ENCODE measurements at places on chromosomes 2 and 18.

GRCh38 chr2:168730344-168730743 is 72.1 kb upstream of the NOSTRIN start:
- no peak for DNase-seq

DNA sequence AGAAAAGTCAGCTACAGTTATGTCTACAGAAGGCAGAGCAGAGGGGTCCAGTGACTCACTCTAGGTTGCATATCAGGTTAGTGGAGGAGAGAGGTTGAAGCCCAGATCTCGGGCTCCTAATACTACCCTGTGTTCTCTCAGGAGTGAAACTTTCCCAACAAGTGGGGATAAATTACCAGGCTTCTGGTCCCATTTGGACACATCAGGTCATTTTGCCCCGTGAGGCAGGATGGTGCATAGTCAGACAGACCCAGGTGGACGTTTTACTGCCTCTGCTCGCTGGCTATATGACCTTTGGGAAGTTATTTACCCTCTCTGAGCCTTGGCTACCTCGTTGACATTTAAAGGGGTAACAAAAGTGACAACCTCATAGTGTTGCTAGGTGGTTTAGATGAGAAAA is 128.0 kb upstream of the REV1 start:
- DNase-seq = no peak

DNA sequence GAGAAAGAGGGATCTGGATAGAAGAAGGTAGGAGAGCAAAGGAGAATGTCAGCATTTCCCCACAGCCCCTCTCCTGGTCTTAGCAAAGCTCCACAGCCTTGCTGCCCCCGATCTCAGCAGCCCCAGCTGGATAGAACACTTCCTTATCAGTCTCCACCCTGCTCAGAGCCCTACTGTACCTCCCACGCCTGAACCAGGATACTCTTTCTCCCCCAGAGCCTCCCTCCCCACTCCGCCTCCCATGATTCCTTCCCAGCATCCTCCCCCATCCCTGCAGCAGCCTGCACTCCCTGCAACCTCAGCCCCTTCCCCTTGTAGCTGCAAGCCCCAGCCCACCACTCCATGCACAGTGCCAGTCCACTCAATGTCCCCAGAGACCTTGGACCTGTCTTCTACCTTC is 25.8 kb downstream of the PLB1 start:
- DNase-seq = no peak

- no peak for DNase-seq
Measured at GRCh38 chr2:122028371-122029100, 273.1 kb downstream of the TSN start.

DNA sequence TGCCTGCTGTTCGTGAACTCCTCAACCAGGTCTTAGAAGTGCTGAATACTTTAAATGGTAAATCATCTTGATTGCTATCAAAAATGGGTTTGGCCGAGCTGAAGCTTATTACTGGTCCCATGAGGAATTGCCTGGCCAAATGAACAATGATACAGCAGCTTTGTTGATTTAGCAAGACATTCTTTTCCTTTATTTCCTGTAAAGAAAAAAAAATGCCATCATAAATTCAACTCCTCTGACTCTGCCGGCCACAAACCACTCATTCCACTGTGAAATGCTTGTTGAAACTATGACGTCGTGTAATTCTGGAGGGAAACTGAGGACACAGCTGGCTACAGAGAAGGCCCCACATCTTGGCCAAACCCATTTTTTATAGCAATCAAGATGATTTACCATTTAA is 74.2 kb upstream of the ID2 start:
- DNase-seq = no peak

GRCh38 chr2:25293958-25294562 is 47.7 kb downstream of the DNMT3A start:
- DNase-seq = no peak

GRCh38 chr2:10569460-10569859 is 120.3 kb downstream of the NOL10 start:
- DNase-seq = no peak

- no peak for DNase-seq
Measured at GRCh38 chr18:12253663-12254135, 462 bp upstream of the CIDEA start.

GRCh38 chr18:26436176-26437051 is 111.9 kb downstream of the KCTD1 start:
- DNase-seq = no peak

DNA sequence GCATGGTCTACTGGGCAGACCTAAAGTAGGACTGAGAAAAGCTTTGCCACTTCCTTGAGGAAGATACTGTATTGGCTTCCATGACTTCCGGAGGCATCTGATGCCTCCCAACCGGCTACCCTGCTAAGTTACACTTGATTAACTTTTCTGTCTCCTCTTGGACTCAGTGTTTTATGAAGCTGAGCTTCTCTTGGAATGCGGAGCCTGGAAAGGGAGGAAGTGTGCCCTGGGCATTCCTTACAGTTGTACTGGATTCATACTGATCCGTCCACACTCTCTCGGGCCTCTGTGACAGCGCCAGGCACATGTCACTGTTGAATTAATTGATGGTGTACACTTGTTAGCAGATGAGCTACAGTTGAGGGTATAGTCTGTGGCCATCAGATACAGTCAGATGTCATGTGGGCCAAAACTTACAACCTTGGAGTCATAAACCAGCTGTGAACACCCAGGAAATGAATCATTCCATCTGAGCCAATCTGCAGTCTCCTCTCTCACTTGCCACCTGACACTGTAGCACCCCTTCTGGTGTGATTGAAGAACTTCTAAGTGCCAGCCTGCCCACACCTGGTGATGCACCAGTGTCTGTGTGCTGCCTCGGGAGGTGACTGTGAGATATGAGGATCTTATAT is 122.5 kb downstream of the FHOD3 start:
- DNase-seq = no peak

- DNase-seq = no peak
Measured at GRCh38 chr18:40925071-40925541, 1029.9 kb upstream of the PIK3C3 start.

- DNase-seq = no peak
Measured at GRCh38 chr2:61357681-61358080, 113.2 kb downstream of the USP34 start.

DNA sequence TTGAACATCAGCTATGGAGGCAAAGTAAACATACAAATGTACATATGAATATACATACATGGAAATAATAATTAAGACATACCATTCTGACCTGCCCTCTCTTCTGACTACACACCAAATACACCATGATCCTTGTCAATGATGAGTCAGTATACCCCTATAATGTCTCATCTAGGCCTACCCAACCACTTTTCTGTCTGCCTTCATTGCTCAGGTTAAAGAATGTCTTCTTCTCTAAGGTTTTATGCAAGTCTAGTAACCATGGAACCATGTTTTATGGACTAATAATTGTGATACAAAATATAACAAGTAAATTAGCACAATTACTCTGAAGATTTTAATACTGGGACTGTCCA is 128.7 kb downstream of the NCKAP5 start:
- no peak for DNase-seq

DNA sequence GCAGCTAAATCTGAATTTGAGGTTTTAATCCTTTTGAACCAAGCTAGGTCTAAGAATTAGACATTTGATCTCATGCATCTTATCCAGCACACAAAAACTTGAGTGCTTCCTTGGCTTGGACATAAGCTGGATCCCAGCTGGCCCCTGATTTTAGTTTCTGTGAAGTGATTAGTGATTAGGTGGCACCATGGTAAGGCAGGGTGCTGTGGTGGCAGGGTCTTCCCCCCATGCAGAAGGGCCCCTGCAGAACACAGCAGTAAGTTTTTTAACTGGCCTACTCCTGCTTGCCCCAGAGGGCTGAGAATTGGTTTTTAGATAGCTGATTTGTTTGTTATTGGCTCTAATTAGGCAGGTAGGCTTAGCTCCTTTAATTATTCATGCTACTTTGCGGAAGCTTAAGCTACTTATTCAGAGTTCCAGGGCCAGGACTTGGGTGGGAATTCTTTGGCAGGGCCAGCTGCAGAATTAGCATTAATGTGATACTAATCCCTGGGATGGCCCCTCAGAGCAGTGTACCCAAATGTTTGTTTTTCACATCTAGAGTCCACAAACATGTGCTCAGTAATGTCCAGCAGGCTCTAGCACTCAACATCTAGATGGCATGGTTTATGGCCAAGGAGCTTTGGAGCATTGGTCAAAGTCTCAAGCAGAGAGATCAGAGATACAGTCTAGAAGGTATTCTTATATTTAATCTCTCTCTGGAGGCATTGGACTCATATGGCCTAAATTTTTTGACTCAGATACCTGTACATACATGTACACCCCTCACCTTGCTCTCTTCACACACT is 99.6 kb downstream of the FMNL2 start:
- no peak for DNase-seq

DNA sequence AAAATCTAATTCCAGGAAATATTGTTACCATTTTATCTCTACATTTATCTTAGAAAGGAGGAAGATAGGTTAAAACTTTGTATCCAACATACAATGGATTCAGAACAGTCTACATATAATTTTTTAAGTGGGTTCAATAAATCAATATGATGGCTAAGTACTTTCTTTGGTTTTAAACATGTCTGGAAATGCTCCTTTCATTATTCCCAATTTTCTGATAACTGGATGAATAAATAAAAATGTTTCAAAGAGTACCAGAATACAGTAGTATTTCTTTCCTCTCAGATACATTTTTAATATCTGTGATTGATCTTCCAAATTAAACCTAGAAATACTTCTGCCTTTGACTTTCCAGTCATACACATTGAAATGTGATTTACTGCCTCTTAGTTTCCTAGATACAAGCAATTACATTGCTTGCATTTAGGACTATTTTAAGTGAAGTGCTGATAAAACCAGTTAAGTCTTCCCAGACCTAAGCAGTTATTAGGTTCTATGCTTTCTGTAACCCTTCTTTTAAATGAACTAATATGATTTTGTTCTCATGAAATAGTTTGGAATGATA is 283.5 kb downstream of the CCDC178 start:
- no peak for DNase-seq

DNA sequence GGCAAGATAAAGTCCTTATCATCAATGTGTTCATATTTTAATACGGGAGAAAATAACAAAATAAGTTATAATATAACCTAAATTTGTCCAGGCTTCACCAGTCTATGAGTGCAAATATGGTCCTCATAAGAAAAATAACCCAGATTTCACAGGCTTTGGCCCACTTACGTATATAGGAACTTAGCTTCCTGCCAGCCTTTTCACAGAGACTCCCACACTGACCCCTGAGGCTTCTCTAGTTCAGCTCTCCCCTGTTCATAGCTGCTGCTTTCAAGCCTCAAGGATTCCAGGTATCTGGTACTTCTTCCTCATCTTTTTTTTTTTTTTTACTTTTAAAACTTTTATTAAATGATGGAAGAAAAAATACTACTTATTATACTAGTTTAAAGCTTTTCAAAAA is 74.9 kb upstream of the PELI1 start:
- no peak for DNase-seq

DNA sequence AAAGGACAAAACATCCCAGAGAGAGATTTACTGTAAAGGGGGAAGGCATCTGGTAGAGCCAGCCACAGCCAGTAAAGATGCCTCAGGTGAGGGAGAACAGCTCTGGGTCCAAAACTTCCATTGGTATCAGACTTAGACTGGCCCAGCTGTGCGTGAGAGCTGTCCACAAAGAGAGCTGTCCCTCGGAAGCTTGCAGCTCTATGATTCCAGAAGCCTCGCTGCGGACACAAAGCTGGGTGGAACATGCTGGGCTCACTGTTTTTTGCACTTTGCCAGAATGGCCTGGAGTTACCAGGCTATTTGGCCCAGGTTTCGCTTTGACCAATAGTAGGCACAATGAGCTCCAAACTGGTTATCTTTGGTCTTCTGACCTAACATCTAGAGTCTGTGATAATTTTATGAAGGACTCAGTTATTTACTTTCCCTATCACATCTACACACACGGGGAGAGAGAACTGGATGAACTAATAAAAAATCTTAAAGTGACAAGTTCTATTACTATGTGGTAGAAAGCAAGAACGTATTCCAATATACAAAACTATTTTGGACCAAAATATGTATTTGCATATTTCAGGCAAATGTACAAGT is 101.9 kb downstream of the DNER start:
- DNase-seq = no peak

GRCh38 chr2:20042531-20042930 is 8.9 kb downstream of the LAPTM4A start:
- DNase-seq = no peak

DNA sequence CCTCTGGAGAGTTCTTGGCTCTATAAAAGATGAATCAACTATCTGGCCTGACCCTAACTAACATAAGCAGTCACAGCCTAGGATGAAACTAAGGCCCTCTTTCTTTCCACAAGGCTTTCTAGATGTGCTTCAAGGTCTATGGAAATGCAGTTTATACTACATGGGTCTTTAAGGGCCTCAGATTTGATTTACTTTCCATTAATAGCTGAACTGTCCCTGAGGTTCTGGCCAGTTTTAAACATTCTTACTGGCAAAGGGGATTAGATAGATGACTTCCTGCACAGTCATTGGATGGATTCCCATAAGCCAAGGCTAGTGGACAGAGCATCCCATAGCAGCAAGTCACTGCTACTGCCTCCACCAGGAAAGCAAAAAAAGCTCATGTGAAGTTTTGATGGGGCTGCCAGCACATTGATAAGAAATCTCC is 38.1 kb upstream of the LCLAT1 start:
- no peak for DNase-seq

DNA sequence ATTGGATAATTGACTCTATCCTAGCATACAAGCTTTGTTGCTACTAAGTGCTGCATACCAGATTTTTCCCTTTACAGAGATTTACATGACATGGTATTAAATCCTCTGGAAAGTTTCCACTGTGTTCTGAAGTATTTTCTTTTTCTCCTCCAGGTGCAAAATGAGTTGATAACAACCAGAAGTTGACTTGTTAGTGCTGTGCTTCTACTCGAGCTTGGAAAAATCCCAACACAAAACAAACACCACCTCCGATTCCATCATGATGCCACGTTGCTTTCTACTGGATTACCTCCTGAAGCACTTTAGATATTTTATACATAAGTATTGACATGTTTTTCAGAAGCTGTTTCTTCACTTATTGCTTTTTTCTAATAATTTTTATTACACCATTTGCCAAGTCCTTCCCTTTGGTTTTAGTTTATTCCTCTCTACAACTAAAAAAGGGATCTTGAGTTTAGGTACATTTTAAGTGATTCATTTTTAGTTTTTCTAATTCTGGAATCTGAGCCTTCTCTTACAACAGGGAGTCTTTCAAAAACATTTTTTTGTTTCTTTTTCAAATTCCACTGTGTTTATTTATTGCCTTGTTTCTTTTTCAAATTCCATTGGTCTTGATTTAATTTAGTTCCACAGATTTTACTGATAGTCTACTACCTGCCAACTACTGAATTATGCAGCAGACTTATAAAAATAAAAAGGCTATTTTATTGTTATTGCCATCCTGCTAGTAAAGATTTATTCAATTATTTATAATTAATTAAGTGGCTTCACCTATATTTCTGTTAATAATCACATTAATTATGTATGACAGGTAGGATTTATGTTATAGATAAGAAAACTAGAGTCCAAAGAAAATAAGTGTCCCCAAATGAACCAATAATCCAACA is 143.4 kb downstream of the PPP1R1C start:
- DNase-seq = no peak

- no peak for DNase-seq
Measured at GRCh38 chr2:225464346-225465025, 65.0 kb downstream of the NYAP2 start.

- no peak for DNase-seq
Measured at GRCh38 chr18:32509111-32509510, 38.4 kb upstream of the GAREM1 start.

Data from memory B cell (primary cell).